Hematopoietic multipotent progenitor cell treated with erythropoietin and hydrocortisone succinate and interleukin-3 and kit ligand, for 4 days (in vitro differentiated cells): ENCODE measurements at places on chromosomes 3 and 15.

GRCh38 chr3:65664931-65665330 lies 373.8 kb downstream of the MAGI1 start:
- DNase-seq, result no peak

DNA sequence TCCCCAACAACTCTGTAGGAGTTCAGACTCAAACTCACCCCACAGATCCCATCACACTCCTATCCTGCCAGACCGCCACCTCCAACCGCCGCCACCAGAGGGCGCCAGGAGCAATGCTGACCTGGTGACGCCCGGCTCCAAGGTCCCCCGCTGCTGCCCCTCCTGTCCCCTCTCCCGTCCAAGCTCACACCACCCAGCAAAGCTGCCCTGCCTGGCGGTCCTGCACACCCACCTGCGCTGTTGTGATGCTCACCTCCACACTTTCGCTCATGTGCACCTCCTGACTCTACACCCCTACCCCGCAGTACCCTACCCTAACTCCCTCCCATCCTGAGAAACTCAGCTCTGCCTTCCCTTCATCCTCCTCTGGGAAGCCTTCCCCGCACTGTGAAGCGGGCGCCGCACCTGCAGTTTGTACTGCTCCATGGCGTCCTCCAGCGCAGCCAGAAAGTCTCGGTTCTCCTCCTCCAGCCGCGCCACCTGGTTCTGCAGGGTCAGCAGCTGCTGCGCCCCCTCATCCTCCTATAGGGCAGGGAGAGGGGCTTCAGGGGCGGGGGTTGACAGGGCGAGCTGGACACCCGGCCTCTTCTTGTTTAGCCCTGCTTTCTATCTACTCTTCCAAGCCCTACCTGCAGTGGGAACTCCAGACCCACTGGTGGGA lies 7.9 kb downstream of the KIF7 start:
- peak; percentile 80 for DNase-seq

DNA sequence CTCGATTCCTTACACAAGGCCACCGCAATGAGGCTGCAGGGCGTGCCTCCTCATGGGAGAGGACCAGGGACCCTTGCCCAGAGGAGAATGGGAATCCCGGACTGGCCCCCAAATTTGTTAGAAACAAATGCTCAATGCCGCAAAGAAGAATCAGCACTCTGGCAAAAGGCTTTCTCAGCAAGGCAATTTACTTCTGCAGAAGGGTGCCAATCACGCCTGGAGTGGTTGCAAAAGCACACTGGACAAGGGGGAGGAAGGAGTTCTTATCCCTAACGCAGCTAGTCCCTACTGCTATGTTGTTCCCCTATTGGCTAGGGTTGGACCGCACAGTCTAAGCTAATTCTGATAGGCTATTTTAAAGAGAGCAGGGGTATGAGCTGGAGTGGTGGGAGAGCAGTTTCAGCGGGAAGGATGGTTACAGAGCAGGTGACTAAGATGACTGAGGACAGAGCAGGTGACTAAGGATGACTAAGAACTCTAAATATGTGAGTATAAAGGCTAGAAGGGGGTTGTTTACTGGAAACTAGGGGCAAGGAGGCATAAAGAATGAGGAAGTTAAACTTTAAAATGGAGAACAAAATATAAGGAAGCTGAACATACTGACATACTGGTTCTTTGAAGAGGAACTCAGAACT lies 48.5 kb downstream of the KATNBL1 start:
- peak; percentile 30 for DNase-seq

DNA sequence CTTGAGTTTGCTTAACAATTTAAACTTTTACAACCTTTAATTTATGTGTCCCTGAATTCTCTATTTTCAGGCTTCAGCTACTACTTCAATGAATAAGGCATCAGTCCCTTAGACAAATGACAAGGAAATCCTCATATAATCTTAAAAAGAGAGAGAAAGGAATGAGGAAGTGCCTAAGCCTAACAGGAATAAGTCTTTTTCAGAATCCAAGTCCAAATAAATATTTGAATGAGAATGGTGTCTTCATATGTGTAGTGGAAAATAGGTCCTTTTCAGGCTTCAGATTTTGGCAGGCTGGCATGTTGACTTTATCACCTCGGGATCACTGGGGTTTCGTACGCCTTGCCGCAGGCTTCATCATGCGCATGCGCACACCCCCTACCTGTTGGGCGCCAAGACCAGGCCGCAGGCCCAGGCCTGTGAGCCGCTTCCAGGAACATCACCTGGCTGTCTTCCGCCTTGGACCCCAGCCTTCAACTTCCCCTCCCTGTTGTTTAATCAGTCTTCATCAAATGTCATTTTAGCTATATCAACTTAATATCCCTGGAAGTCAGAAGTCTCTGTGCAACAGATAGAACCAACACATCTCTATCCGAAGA lies 334.5 kb downstream of the SOX2 start:
- DNase-seq, result no peak

- DNase-seq, result no peak
Observed at GRCh38 chr15:34993412-34993811, 5.3 kb upstream of the ZNF770 start.

DNA sequence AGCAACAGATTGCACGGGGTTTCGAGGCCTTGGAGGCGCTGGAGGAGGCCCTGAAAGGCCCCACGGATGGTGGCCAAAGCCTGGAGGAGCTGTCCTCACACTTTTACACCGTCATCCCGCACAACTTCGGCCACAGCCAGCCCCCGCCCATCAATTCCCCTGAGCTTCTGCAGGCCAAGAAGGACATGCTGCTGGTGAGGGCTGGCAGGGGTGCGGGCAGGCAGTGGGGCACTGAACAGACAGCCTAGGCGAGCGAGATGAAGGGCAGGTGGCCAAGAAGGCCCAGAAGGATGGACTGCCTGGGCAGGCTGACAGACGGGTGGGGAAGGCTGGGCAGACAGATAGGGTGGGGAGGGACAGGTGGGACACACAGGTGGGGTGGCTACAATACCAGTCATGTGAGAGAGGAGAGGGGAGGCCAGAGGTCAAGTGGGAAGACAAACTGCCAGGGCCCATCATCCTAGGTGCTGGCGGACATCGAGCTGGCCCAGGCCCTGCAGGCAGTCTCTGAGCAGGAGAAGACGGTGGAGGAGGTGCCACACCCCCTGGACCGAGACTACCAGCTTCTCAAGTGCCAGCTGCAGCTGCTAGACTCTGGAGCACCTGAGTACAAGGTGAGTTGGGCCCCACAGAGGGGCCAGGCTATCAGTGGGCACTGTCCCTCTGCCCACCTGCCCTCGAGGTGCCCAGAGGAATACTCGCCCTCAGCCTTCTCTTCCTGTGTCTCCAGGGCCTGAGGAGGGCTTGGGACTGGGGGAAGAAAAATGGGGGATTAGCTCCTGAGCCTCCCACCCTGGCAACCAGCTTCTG lies 3.1 kb downstream of the PARP3 start:
- DNase-seq, result no peak

DNA sequence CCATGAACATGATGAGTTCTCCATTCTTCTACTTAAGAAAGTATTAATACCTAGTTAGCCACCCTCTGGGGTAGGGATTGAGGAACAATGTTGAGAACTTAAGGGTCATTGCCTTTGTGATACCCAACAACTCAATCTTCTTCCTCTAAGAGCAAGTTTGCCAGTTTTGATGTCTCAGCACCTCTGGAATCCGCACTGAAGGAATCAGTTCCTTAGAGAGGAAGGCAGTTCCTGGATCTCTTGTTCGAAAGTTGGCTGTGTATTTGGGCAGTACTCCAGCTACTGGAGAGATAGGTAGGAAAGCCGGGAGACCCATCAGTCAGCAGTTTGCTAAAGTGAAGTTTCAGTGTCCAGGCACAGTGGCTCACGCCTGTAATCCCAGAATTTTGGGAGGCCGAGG lies 35.6 kb upstream of the MTHFS start:
- DNase-seq, result no peak

GRCh38 chr15:62474021-62474770 lies 309.1 kb upstream of the C2CD4B start:
- DNase-seq, result no peak

- DNase-seq, result no peak
Observed at GRCh38 chr3:46846624-46847542, 16.4 kb downstream of the MYL3 start.

GRCh38 chr3:177361081-177361938 lies 164.0 kb upstream of the TBL1XR1 start:
- DNase-seq, result peak; percentile 43

GRCh38 chr15:56176996-56177395 lies 66.7 kb downstream of the RFX7 start:
- DNase-seq, result no peak

DNA sequence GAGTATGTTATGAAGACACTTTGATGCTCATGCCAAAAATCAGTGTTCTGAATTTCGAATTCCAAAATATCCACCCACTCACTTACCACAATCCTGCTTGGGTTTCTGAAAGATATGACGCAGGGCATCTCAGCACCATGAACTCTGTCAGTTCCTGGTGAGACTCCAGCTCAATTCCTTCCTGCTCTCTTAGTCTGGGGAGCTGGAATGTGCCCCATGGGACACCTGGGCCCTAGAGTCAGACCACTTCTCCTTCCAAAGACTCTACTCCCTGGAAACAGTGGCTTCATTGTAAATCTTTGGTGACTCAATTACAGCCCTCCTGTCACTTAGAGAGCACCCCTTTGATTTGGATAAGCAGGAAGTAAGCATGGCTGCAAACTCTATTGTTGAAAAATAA lies 50.5 kb downstream of the CD86 start:
- DNase-seq, result no peak

- DNase-seq, result peak; percentile 13
Observed at GRCh38 chr15:95609096-95609495, 721.4 kb upstream of the NR2F2 start.

GRCh38 chr3:176513604-176514003 lies 683.7 kb downstream of the TBL1XR1 start:
- peak; percentile 15 for DNase-seq

GRCh38 chr15:63726491-63726890 lies 107.3 kb downstream of the HERC1 start:
- DNase-seq, result no peak

DNA sequence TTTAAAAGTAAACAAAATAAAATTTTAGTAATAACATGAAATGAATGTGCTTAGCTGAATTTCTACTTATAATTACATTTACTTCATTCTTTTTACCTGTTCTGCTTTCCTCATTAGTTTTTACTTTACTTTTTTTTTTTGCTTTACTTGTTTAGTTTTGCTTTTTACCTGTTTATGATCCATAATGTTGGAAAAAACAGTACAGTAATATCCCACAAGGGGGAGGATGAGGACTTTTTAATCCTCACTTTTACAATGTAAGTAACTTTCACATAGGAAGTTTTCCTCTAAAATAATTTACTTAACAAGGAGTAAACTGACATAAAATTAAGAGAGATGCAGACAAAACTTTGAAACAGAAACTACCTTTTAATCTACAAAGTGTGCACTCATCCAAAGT lies 268.7 kb downstream of the TBC1D5 start:
- peak; percentile 15 for DNase-seq

GRCh38 chr3:66033241-66034138 lies 5.2 kb downstream of the MAGI1 start:
- DNase-seq, result no peak

- DNase-seq, result no peak
Observed at GRCh38 chr3:177641206-177641605, 443.9 kb upstream of the TBL1XR1 start.

DNA sequence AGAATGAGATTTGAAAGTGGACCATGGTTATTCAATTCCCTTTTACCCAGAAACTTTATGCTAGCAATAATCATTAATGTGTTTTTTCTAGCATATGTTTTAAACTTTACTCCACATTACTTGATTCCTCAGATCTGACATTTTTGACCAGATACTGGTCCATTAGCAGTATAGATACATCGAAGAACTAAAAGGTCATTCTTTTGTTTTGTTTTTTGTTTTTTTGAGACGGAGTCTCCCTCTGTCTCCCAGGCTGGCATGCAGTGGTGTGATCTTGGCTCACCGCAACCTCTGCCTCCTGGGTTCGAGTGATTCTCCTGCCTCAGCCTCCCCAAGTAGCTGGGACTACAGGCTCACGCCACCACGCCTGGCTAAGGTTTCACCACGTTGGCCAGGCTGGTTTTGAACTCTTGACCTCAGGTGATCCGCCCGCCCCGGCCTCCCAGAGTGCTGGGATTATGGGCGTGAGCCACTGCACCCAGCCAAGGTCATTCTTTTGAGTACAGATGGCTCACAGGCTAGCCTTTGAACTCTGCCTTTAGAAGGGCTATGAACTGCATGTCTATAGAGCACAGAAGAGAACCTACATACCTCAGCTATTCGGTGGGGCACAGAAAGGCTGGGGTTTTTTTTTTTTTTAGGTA lies 28.6 kb downstream of the CHP1 start:
- no peak for DNase-seq

DNA sequence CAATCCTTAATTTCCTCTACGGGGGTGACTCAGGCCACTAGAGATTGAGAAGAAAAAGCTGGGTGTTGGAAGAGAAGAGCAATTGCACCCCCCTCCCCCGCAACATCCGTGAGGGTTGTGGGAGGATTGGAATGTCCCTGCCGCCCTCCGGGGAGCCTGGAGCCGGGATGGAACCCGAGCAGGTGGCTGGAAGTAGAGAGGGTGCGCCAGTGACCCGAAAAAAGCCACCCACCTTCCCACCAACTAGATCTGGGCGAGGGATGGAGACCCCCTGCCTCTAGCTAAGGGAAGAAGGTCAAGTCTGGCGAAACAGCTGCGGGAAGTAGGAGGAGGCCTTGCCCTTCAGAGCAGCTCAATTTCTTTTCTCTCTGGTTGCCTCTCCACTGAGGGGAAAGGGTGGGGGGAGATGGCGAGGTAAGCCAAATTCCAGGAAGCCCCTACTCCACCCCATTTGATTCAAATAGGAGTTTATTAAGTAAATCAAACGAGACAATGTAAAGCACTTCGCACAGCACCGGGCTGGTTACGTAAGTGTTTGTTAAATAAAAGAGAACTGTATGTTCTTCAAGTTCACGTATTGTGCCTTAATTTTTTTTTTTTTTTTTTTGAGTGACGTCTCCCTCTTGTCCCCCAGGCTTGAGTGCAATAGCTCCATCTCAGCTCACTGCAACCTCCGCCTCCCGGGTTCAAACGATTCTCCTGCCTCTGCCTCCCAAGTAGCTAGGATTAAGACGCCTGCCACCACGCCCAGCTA lies 1.1 kb upstream of the WWTR1 start:
- no peak for DNase-seq

GRCh38 chr3:98501863-98502576 lies 4.5 kb downstream of the OR5K2 start:
- no peak for DNase-seq

DNA sequence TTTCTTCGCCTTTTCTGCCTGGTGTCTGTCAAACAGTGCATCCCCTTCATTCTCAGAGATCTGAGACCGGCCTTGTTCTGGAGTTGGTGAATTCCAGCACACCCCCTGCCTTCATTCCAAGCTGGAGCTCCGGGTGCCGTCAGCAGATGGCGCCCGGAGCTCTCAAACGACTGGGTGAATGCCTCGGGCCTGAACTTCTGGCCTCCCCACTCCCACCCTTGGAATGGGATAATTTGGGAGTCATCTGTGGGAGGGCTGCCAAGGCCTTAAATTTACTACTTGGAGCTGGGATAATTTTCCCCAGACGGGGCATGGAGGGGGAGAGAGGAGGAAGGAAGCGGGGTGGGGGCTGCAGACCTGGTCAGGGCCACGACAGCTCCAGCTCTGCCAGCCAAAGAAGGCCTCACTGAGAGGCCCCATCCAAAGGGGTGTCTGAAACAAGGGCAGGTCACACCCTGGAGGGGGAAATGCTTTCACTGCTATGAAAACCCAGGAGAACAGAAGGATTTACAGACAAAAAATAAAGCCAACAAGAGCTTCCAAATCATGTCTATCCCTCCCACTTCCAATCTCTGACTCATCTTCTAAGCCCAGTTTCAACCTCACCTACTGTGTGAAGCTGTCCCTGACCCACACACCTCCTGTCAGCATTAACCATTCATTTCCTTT lies 187.9 kb downstream of the OPA1 start:
- peak; percentile 78 for DNase-seq
